Fibroblast of gingiva (primary cell): ENCODE measurements at places on chromosomes 6 and 20.

DNA sequence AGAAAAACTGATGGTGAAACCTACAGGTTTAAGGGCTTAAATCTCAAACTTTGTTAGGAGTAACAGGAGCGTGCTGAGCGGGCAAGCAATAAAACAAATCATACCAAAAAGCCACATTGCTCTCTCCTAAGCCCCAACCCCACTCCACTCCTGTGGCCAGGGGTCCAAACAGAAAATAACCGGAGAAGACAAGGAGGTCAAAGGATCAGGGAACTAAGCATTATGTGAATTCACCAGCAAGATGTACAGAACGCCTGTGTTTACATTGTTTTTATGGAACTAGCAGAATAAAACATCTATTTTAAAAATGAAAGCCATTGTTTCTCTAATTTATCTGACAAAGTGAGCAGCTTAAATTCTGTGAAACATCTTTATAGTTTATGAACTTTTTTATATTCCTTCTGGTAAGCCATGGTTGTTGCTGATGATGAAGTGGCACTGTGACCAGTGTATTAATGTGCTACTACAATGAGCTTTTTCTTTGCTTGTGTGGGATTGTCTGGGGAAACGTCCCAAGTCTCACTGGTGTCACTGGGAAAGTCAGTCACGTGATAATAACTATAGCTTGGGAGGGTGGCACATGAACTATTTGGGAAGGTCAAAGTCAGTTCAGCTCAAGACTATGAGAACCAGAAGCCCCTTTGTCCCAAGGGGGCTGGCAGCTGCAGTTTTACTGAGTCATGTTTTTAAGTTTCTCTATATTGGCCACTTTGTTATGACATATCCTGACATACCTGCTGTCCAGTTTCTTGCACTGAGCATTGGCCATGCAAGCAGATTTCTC lies 9.8 kb downstream of the FAM210B start:
- no peak for DNase-seq

GRCh38 chr20:24780674-24781417 lies 168.2 kb upstream of the CST7 start:
- DNase-seq, result no peak

DNA sequence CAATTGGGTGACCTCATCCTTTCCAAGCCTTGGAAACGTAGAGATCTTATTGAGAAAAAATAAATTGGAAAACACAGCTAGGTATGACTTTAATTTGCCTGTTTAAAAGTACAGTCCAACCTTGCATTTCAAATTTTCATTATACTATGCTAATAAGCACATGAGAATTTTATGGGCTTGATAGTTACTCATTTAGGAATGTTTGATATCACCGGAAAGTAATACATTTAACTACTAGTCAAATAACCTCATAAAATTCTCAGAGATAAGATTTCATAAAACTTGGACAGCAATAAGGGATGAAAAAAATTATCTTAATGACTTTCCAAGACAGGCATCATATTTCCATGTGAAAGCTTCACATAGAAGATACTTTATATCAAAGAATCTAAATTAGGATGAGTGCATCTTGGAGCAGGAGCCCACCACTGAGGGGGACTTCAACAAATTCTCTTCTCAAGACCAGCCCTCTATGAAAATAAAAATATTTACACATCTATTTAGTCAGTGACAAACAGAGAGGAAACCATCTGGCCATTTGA lies 236.3 kb downstream of the EPHA7 start:
- no peak for DNase-seq

DNA sequence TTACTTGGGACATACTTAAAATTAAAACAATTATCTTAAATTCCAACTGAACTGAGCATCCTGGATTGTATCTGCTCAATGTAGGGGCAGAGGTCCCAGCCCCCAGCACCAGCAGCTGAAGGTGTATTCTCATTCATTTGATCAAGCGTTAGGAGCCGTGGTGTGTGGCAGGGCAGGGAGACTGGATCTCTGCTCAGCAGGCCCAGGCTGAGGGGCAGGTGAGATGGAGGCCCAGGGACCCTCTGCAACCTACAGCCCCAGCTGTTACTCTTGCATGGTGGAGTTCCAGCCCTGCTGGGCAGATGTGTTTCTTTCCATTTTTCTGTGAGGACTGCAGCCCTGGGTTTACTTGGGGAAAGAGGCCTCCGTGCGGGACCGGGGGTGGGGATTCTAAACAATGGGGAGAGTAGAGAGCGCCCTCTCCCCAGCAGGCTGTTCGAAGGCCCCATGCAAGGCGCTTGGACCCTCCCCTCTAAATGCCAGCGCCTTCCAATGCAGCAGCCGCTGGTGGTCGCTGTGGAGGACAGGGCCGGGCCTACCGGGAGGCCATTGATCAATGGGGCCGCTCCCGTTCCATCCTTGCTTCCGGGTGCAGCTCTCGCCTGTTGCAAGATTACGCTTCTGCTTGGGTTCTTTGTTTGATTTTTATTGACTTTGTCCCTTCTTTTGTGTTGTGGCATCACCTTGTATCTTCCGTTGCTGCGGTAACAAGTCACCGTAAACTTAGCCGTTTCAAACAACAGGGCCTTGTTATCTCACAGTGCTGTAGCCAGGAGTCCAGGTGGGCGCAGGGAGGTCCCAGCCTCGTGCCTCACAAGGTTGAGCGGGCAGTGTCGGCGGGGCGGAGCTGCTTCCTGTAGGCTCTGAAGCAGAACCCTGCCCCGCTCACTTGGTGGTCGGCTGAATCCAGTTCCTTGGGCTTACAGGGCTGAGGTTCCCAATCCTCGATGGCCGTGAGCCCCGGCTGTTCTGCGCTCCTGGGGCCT lies 134.8 kb upstream of the PHACTR3 start:
- DNase-seq, result no peak

DNA sequence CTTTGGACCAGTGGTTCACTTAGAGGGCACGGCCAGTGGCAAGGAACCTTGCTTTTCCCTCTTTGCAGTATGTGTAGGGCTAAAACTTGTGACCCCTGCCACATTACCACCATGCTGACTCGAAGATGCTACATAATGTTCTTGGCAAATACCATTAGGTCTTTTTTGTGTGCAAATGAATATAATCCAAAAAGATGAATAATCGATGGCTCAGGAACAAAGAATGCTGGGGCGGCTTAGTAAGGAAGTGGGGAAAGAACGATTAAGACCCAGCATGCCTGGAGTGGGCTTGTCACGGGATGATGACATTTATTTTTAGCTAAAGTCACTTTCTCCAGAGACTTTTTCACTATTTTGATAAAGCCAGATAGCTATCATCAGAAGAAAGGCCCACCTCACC lies 23.1 kb downstream of the CMTR1 start:
- DNase-seq, result peak; percentile 50

DNA sequence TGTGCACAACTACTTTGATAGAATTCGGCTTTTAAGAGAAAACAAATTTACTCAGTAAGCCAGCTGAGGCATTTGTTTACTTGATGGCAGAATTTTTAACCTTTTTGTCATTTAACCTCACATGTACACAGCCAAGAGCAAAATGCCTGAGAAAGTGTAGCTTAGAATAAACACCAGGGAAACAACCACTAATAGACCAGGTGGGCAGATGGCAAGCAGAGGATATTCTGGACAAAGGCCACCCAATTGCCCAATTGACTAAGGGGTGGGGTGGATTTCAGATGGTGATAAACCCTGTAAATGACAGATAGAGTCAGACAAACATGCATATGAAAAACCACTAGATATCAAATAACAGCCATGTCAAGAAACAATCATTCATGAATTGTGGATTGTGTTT lies 190.7 kb upstream of the FBXL4 start:
- no peak for DNase-seq

GRCh38 chr20:12808006-12808567 lies 200.7 kb upstream of the SPTLC3 start:
- no peak for DNase-seq
